ENCODE measurements at places on chromosomes 6 and 20.

GRCh38 chr6:121603486-121603885 lies 168.0 kb downstream of the GJA1 start:
- no peak for DNase-seq

DNA sequence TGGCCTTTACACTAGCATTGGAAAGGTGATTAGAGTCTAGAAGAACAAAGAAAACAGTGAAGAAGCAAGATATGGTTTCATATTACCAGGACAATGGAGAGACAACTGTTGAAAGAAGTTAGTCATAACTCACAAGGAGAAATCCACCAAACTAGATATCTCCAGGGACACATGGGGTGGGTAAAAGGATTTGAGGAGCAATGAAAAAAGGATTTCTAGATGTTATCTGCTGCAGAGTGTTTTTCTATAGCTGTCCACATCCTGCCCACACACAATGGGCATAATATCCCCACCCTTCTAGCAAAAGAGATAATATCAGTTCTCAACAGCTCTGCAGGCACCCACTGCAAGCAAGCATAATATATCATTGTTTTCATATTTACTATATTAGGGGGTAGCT lies 303.1 kb downstream of the HAO1 start:
- no peak for DNase-seq

DNA sequence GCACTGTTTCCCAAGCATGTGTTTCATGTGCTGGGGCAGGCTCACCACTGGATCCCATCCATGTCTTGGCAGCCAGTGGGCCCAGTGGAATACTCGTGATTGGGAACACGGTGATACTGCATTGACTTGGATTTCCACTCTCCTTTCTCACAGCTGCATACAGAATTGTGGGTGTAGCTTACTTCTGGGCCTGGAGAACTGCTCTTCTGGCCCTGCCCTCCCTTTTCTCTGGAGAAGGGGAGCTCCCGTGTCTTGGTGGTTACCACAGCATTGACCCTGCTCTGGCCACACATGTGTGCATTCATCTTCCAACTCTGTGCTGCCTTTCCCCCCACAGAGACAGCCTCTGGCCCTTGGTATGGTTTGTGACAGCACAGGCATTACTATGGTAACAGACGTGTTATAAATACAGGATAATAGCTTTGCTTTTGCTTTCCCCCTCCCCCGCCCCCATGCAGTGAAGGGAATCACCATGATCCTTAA lies 21.6 kb downstream of the SOBP start:
- DNase-seq, result no peak

GRCh38 chr20:48292806-48293205 lies 507.5 kb upstream of the SULF2 start:
- no peak for DNase-seq

GRCh38 chr6:25995507-25995906 lies 32.9 kb downstream of the TRIM38 start:
- no peak for DNase-seq

DNA sequence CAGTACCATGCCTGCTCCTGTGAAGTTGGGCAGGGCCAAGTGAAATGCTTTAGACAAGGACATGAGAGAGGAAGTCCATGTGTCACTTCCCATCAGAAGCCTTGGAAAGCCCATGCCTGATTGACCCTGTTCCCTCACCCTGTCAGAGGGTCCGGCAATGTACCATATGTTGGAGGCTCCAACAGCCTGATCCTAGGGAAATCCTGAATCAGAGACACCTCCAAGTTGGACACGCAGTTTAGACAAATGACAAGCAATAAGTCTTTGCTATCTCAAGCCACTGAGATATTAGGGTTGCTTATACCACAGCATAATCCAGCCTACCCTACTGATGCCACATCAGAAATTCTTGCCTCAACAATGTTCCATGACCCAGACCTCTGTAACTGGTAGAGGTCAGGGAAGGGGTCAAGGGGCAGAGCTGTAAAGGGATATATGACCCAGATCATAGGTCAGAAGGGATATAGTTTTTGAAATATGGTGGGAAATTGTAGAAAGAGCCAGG lies 174.8 kb downstream of the HACE1 start:
- DNase-seq, result no peak

- no peak for DNase-seq
These were observed 112.4 kb downstream of the FOXO3 start for GRCh38 chr6:108673153-108673552.

DNA sequence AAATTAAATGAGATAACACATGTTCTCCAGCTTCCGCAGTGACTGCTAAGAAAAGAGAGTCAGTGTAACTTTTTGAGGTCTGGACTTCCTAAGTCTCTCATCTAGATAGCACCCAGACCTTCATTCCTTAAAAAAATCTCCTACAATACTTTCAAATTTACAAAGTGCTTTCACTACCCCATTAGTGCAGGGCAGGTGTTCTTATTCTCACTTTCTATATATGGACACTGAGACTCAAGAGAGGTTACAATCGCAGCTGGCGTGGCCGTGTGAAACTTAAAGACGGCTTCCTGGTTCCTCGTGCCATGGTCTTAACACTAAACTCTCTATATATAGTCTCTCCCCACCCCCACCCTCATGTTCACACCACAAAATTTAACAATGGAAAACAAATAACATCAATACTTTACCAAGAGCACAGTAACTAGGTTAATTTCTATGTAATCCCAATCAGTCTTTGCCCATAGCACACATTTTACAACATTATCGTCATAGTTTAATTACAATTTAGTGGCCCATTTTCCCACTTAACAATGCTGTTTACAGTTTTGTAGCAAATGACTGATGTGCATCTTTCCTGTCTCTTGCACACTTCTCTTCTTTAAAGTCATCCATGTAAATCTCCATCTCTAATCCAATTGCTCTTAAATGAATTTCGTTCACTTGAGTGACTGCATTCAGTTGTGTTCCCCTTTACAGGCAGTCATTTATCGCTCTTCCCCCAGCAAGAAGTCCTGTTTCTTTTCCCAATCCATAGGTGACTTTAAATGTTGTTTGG lies 78.8 kb upstream of the ARID1B start:
- DNase-seq, result no peak

DNA sequence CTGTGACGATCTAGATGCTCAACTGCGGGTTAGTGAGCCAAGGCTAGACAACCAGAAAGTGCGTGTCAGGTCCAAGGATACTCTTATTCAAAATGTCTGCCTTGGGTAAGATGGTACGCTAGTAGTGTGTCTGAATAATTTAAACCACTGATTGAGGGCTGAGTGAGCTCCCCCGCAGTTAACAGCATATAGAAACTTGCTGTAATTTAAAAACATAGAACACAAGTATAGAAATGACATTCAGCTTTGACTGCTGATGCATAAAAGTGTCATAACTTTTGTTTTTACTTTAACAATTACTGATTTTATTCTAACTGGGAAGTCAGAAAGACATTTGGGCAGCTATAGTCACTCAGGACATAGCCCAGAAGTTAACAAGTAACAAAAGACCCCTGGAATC lies 45.6 kb upstream of the SLC22A1 start:
- no peak for DNase-seq

GRCh38 chr20:45670139-45670538 lies at the start of gene WFDC11:
Gene WFDC11 (minus strand): TSS chr20:45670239. CDS start chr20:45650600, 19,639 bp downstream.
- DNase-seq, result no peak

DNA sequence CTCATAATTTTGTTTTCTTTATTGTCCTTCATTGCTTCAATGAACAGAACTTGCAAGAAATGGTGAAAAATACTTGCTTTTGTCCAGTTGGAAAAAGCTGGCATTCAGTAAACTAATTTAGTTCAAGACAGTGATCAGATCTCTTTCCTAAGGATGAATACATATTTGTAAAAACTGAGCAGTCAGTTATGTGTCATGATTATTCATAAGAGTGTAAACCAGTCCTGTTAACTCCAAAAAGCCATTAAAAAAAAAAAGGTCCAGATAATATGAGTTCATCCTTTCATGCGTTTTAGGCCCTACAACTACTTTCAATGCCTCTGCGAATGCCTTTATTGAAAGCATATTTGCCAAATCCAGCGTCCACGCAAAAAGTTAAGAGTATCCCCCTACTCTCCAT lies 609 bp downstream of the PGM3 start:
- no peak for DNase-seq

GRCh38 chr6:41774841-41775240 lies 4.9 kb downstream of the FRS3 start:
- DNase-seq, result no peak

DNA sequence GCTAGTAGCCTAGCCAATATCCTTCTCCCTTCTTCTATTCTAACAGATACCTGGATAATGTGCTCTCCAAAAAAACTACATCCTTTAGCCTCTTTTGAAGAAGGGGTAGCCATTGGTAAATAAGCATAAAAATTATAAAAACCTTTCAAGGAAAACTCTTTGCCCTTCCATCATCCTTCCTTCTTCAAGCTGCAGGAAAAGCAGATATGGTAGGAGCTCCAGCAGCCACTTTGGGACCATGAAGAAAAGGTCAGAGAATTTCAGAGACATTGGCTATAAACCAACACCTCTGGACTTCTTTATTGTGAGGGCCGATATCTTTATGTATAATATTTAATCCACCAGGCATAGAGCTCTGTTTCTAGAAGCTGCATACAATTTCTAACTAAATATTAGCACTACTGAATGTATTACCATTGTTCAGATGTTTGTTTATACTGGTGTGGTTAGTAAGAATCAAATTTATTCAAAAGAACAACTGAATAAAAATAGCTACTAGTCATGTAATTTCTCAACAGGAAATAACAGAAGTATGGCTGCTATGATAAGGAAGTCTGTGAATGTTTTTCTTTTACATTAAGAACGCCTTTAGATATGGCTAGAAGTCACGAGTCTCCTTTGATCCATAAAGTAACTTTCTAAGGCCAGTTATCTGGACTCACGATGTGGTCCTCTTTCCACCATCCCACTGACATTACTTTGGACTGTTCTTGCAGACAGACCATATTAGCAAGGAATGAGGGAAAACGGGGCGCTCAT lies 32.2 kb downstream of the MYLK4 start:
- DNase-seq, result no peak

DNA sequence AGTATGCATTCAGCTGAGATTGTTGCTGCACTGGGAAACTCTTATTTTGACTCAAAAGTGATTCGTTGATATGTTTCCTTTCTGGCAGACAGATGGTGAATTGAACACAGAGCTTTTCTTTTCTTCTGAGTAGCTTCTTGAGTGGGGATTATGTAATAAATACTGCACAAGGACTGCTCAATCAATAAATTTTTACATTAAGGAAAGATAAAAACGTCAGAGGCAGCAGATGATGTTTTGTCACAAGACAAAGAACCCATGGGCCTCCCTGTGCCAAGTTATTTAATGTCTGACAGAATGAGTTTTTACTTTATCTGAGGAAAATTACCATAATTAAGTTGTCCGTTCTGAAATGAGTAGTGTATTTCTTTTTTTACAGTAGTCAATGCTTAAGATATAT lies 460.3 kb downstream of the UTRN start:
- DNase-seq, result no peak

All from activated gamma-delta T cell treated with anti-CD3 and anti-CD28 coated beads, Interleukin-2, amount 50 U/mL, for 16 hours (primary cell).